ENCODE measurements at places on chromosomes 6 and 20.

DNA sequence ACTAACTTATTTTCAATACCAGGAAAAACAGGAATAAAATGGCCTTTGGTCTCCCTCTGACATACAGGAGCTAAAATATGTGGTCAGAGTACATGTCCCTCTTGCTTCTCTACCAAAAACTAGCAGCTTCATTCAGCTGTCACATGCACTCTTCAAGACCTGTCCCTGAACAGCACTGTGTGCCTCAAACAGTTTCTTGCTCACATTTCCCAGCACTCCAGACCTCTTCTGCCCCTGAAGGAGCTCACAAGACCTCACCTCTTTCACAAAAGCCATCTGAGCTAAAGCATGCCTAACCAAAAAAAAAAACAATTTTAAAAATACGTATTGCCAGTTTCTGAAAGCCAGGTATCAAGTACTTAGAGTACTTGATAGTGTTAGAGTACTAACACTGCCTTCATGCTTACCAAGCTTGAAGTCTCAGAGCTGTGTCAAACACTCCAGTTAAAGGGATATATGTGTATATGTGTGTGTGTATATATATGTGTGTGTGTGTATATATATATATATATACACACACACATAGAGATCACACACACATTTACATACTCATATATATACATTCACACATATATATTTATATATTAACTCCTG, 148.3 kb upstream of the POU3F2 start:
- DNase-seq, result no peak

GRCh38 chr20:45890985-45891983, at the start of the genes CTSA and NEURL2:
CTSA (plus strand) TSS chr20:45891335; CDS start chr20:45891569, 234 bp downstream.
NEURL2 (minus strand) TSS chr20:45891208; CDS start chr20:45890991, 217 bp downstream.
- peak; percentile 70 for DNase-seq

DNA sequence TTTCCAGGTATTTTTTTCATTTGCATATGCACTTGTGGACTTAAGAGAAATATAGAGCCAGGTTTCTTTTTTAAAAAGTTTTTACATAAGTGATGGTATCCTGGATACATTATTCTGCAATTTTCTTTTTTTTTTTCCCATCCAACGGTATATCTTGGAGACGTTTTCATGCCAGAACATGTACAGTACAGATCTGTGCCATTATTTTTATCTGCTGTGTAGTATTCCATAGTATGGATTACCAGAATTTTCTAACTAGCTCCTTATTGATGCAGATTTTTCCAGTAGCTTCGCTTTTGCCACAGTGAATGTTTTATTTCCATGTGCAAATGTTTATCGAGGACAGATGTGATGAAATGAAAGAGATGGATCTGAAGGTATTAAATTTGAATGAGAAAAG, 34.1 kb downstream of the PPP1R16B start:
- no peak for DNase-seq

DNA sequence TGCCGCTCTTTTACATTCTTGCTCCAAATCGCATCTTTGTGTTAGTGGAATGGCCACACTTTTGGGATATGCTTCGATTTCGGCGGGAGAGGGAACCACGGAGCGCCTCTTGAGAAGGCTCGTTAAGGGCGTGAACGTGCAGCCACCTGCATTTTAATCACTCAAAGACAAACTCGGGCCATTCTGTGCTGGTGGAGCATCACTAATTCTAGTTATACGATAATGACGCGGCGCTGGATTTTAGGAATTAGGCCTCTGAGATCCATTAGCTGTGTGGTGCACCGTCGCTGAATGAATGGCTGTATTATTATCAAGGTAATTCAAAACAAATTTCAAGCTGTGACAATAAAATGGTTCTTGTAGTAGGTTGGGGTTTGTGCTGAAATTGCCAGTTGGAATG, 305.6 kb downstream of the CDH4 start:
- no peak for DNase-seq

DNA sequence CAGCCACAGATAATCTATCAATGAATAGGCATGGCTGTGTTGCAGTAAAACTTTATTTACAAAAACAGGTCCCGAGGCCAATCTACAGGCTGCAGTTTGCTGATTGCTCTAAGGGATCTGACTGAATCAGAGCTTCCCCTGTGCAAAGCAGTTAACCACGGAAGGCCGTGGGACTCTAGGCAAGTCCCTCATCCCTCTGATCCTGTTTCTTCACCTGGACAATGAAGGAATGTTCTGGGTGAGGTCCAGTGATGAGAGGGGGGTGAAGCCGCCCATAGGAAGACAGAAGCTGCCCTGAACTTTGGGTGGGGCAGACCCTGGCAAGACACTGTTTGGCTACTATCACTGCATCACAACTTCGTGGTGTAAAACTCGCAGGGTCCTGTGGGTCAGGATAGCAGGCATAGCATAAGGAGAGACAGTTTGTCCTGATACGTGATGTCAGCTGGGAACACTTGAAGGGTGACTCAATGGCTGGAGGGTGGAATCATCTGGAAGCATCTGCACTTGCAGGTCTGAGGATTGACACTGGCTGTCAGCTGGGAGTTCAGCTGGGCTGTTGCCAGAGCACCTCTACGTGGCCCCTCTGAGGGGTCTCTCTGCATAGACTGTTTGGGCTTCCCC, 33.3 kb upstream of the TGM2 start:
- DNase-seq, result no peak

DNA sequence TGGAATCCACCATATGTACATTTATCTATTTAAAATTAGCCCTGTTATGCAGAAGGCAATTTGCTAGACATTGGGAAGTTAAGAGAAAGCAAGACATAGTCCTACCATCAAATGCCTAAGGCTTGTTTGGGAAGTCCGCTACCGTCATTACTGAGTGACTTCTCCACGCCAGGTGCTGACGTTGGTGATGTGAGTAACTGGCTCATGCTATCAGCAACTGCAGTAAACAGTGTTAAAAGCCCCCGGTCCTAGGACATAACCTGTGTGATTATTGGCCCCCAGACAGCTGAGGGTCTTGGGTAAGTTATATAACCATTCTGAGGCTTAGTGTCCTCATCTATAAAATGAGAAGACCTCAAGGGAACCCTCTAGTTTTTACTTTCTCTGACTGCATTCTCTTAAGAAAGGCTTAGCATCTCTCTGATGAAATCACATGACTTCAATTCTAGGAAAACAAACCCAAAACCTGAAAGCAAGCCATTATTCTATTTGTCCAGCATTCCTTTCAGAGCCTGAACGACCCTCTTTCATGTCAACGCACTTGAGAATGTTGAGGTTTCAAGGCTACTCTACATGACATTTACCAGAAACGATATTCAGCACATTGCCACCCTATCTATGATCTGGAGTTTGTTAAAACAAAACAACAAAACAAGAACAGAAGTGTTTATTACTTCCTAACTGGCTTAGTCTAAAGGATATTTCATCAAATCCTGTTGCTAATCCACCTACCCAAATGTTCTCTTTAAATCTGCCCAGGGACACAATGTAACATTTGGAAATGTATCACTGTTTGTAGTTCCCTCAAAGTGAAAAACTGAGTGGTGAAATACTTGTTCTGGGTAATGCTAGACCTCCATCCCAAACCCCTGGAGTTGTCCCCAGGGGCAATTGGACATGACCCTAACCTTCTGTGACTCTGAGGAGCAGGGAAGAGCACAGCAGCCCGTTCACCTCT, 133.8 kb downstream of the BTBD3 start:
- no peak for DNase-seq

DNA sequence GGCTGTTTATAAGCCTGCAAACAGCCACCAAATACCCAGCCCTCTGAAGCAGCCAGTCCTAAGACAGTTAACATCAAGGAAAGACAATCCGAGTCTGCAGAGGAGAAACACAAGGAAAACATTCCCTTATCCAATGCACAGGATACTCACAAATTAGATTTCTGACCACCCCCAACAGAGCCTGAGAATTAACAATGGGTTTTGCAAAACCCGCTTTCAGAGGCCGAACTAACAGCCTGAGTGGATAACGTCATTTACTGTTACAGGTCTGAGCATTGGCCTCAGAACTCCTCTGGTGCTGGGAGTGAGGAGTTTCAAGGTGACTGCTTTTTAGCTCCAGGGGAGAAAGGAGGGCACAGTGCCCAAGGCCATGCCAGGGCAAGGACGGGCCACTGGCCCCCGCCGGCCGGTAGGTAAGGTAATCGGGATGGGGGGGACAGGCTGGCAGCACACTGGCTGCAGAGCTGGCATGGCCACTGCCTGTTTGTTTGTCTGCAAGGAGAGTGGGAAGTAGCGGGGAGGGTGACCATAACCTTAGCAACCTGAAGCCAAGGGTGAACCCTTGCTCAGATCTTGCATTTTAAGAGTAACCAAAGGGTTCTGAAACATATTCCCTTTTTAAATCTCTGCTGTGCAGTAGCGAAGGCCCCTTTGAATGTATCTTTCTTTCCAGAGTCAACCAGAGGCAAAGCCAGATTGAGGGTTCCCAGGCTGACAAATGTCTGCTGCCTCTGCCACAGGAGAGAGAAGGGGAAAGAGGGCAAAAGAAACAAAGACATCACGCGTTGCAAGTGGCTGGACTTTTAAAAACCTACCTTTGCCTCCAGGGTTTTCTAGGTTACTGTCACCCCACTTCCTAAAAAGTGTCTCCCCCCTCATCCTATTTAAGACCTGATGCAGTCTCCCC, 3.9 kb downstream of the ZMYND8 start:
- DNase-seq, result no peak

DNA sequence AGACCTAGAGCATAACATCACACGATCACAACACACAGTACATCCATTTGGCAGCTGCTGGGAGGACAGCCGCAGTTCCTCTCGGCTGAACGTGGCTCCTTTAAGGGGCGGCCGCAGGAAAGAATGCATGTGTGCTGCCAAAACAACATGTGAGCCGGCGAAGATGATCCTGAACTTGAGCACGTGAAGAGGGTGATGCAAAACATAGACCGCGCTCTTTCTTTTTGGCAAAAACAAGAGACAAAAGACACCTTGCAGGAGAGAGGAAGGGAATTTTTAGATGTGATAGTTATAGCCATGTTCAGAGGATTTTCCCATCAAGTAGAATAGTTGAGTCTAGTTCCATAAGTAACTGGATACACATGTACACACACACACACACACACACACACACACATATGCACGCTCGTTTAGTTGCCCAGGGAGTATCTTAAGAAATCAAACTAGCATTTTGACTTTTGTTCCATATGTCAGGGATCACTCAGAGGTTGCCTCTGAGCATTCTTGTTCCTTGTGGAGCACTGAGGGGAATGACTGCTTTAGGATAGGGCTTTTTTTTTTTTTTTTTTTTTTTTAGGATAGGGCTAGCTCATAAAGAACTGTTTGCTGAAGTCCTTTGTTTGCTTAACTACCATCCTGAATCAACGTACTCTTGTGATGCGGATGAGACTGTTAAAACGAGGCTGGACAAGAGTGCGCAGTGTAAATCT, 21.7 kb upstream of the RANBP9 start:
- DNase-seq, result no peak

DNA sequence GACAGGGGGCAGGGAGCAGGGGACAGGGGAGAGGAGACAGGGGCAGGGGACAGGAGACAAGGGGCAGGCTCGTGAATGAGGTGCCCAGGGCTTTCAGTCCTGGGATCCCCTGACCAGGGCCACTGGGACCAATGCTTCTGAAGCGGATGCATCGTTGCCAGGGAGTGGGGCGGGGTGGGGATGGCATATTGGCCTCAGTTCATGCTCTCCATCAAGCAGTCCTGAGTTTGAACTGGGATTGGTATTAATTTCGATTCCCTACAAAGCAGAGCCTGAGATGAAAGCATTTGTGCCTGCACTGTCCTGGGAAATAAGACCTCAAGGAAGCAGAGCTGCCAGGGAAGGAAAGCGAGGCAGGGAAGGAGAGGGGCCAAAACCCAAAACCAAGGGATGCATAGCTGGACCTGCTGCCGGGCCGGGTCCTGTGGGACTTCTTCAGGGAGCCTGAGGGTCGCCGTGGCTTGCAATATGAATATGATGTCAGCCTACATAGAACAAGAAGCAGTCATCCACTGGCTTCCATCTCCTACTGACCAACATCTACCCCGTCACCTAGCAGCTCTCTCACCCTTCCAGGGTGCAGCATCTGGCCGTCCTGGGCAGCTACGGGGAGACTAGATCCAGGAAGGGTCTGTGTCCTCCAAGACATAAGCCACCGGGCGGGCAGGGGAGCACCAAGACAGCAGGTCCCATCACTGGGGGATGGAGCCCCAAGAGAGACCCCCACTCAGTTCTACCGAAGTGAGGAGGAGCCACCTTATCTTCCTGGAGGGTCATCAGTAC, 233.3 kb downstream of the SYNDIG1 start:
- no peak for DNase-seq

- no peak for DNase-seq
Observed at GRCh38 chr6:141264101-141264500, 868.6 kb upstream of the GJE1 start.

DNA sequence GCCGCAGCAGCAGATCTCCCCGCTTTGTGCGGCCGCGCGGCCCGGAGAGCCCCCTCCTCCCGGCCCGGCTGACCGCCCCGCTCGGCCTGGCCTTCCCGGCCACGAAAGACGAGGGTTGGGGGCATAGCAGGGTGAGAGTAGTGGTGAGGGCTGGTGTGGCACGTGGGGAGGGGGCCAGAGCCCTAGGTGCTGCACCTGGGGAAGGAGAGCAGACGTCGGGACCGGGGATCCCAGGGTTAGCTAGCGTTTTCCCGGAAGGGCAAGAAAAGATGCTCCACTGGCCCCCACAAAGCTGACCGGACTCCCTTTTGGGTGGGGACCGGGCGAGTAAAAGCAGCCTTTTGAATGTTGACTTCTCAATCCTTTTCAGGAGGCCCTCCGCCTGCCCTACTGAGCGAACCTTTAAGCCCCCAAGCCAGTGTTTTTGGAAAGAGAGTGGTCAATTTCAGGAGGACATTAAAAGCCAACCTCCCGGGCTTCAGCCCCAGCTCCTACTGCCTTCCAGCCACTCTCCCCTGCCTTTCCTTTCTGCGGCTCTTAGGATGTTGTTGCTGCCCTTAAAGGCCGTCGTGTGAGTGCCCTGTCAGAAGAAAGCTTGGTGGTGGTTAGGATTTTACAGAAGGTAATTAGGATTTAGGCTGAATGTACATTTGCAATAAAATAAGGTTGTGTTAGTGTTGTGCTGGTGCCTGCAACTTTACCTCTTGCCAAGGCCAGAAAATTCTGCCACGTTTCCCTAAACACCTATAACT, 648 bp upstream of the BACH2 start:
- DNase-seq, result no peak

DNA sequence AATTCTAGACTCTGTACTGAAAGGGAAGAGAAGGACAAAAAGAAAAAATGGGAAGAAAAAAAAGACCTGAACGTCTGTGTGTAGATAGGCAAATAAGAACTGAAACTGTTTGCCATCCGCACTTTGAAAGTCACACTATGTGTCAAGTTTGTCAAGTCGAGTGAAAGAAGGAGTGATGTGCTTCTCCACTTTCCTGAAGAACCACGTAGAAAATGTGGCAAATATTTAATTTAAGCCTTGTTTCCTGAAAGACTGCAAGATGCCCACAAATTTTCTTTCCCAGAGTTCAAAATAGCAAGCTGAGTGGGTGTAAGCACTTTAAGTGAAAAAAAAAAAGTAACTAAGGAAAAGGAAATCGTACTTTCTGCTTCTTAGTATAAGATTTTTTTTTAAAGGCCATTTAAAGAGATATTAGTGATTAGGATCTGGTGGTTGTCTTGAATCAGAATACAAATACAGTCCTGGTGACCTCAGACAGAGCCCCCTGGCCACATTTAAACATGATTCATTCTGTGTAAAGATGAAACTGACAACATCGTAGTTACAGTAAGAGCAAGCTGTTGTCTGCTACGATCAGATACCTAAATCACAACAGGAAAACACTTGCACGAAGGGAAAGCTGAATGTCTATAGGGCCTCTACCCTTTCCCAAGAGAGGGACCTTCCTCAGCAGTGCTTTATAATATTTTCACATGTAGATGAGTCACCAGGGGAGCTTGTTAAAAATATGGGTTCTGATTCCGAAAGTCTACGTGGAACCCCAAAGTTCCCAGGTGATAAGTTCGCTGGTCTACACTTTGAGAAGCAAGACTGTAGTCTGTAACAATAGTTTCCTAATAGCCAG, 102.3 kb downstream of the HIVEP2 start:
- DNase-seq, result no peak
